ENCODE measurements at places on chromosomes 12 and 14. TPM values are rescaled to one million over a fixed set of nuclear protein-coding genes. Genes with fewer than 3 reads are reported as not detected.

DNA sequence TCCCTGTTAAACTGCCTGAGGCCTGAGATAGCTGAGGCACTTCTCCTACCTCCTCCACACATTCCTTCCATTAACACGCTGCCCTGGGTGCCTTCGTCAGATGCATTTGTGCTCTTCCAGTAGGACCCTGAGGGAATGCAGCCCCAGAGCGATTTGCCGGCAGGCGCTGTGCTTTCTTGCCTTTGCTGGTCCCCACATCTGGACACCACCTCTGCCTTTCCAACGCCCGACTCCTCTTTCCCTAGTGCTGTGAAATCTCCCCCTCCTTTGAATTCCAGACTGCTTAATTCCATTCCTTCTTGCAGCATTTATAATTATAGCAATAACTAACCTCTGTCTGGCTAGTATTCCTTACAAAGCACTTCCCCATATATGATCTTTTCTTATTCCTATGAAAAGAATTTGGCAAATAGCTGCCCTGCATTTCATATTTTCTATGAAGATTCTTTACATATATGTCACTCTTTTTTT, 88.4 kb downstream of the C12orf75 start:
- DNase-seq, result no peak

DNA sequence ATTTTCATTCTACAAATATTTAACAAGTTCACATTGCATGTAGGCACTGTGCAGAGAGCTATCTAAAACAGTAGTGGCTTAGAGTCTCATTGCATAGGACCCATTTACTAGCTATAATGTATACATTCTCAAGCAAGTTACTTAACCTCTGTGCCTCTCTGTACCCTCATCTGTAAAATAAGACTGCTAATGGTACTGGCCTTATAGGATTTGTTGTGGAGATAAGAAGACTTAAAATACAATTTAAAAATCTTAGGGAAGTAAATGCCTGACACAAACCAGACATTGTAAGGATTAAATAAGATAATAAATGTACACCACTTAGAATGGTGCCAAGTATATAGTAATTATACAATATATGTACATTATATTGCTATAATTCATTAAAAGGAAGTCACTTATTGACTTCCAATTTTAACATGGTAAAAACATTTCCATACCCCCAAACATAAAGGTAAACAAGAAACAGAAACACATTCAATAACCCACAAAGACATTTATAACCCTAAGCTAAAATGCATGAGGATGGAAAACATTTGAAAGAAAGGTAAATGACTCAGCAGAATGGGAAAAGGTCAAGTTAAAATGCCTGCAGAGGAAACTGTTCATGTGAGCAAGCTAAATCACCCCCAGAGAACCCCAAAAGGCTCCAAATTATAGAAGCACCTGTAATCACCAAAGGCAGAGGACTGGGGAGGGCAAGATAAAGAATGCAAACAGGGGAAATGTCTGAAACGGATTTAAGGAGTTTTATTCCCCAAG, 30.8 kb downstream of the RPS6KA5 start:
- no peak for DNase-seq

DNA sequence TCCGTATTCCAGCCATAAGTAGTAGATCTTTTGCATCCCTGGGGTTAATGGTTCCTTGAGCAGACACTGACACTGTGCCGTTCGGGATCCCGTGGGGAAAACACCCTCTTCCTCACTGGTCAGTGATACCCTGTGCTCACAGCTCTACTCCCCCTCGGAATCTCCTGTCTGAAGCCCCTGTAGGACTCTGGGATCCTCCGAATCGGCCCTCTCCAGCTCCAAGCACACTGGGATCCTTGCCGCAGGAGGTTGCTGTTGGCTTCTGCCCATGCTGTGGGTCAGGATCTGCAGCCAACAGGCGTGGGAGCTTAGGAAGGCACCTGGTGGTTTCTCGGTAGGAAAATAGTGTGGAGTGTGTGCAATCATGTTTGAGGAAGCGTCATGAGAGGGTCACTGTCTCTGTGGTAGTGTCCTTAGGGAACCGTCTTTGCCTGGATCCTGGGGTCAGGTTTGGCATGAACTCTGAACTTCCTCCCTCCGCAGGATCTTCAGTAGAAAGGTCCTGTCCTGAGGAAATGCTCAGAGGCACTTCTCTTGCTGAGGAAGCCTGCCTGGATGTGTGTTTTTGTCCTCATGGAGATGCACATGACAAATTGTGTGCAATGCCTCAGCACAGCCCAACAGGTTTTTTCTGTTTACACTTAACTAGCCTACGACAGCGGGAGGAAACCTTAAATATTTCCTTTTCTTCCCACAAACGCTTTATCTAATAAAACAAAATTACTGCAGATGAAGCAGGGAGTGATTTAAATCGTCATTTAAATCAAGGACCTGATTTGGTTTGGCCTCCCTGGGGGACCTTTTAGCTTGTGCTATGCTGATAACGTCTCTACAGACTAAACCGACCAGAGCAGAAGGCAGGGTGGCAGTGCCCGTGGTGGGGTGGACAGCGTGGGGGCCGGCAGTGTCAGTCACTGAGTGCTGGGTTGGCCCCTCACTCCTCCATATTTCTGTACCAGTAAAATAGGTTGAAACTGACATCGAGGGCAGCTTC, 18.7 kb downstream of the FBXL14 start:
- no peak for DNase-seq

- no peak for DNase-seq
These were observed 688.8 kb downstream of the TMEM121 start for GRCh38 chr14:106215229-106215628.

DNA sequence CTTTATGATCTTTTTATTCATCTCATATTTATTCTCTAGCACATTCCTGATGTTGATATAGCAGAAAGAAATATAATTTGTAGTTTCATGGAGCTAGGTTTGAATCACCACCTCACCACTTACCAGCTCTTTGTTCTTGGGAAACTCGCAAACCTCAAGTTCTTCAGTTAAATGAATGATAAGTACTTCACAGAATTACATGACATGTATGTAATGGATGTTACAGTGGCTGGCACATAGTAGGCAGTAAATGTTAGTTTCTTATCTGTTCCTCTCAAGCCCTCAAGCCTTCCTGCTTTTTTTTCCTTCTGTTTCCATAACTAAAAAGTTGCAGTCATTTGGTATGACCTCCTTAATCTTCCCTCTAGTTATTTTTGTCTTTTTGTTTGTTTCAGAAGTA, 54.9 kb downstream of the SPATS2 start:
- no peak for DNase-seq

Gene MFAP5
- 186 TPM for total RNA-seq

Gene TSPAN19
- total RNA-seq, result not detected

- no peak for DNase-seq
These were observed 51.5 kb downstream of the TMPRSS12 start for GRCh38 chr12:50894241-50894640.

Gene POTEG
- total RNA-seq, result not detected

Gene ZDHHC22
- total RNA-seq, result not detected

Gene KRT82
- total RNA-seq, result not detected

DNA sequence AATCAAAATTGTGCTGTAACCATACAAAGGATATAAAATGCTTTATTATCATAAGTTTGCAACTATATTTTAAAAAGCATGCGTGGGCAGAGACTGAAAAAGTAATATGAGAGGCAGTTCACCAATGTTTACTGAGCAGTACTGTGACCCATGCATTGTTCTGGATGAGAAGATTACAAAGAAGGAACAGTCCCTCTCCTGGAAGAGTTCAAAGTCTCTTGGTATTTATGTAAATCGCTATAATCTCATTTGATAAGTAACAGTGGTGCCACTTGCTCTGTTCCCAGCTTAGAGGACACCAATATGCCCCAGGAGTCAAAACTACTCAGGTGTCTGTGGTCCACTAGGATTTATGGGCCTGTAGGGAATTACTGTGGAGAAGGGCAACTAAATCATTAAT, 2.1 kb upstream of the CMAS start:
- no peak for DNase-seq

DNA sequence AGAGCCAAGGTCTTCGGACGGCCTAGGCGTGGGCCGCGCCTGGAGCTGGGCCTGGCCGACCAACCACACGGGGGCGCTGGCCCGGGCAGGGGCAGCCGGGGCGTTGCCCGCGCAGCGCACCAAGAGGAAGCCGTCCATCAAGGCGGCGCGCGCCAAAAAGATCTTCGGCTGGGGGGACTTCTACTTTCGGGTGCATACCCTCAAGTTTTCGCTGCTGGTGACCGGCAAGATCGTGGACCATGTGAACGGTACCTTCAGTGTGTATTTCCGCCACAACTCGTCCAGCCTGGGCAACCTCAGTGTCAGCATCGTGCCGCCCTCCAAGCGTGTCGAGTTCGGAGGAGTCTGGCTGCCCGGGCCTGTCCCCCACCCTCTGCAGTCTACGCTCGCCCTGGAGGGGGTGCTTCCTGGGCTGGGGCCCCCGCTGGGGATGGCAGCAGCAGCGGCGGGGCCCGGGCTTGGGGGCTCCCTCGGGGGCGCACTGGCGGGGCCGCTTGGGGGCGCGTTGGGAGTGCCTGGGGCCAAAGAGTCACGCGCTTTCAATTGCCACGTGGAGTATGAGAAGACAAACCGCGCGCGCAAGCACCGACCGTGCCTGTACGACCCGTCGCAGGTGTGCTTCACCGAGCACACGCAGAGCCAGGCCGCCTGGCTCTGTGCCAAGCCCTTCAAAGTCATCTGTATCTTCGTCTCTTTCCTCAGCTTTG, 4.4 kb upstream of the SHMT2 start:
- no peak for DNase-seq

GRCh38 chr12:13273850-13274249, 77.3 kb downstream of the EMP1 start:
- DNase-seq, result no peak

- no peak for DNase-seq
These were observed 29.7 kb downstream of the ZNF605 start for GRCh38 chr12:132926415-132926833.

Data from thoracic aorta (tissue), 2 donors.